ENCODE measurements at places on chromosomes 12 and 14. TPM values are rescaled to one million over a fixed set of nuclear protein-coding genes. Genes with fewer than 3 reads are reported as not detected.

Gene TBC1D30
- polyA plus RNA-seq: 7.3 TPM

- H3K36me3 ChIP-seq: no peaks in the 10 kb centered on the region
- no peak overlapping the region for H3K4me3 ChIP-seq
- H3K27me3 ChIP-seq: no peaks in the 10 kb centered on the region
- DNase-seq: no peak
- H3K4me1 ChIP-seq: no peaks in the 10 kb centered on the region
- no peak overlapping the region for H3K27ac ChIP-seq
Observed at GRCh38 chr12:26461776-26462175, 266.4 kb downstream of the SSPN start.

- no peak for DNase-seq
- no peak overlapping the region for H3K27ac ChIP-seq
- no peaks in the 10 kb centered on the region for H3K4me1 ChIP-seq
- H3K27me3 ChIP-seq: no peaks in the 10 kb centered on the region
Observed at GRCh38 chr14:92515546-92516343, 2.2 kb downstream of the RIN3 start.

GRCh38 chr14:83289390-83289789 lies 1755.7 kb upstream of the SEL1L start:
- no peak for DNase-seq
- H3K27me3 ChIP-seq: no peaks in the 10 kb centered on the region
- H3K4me3 ChIP-seq: no peak overlapping the region
- H3K27ac ChIP-seq: no peak overlapping the region
- peaks cover 10% of the 10 kb centered on the region for H3K4me1 ChIP-seq
- H3K36me3 ChIP-seq: no peaks in the 10 kb centered on the region

DNA sequence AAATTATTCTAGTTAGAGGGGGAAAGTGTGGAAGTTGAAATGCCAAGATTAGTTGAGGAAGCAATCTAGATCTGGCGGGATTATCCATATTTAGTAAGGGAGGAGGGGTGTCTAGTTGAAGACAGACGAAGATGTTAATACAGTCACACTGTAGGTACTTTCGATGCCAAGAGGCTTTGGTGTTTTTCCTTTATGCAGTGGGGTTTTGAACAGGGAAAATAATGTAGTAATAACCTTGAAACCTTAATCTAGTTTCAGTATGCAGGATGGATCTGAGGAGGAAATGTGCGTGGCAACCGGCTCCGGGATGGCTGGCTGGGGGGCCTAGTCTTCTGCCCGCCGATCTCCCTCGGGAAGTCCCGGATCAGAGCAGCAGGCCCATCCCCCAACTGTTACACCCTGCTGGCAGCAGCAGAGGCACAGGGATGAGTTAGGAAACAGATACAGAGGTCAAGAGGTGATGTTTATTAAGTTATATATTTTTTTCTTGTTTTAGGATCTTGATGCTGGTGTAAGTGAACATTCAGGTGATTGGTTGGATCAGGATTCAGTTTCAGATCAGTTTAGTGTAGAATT lies 27.4 kb downstream of the MDM2 start:
- H3K36me3 ChIP-seq: peaks cover 83% of the 10 kb centered on the region
- H3K27ac ChIP-seq: no peak overlapping the region
- H3K4me3 ChIP-seq: no peak overlapping the region
- H3K27me3 ChIP-seq: no peaks in the 10 kb centered on the region
- DNase-seq: no peak
- no peaks in the 10 kb centered on the region for H3K4me1 ChIP-seq
